ENCODE measurements at places on chromosomes 12 and 14.

GRCh38 chr14:99616832-99617800, 13.1 kb upstream of the CCDC85C start:
- H3K4me3 ChIP-seq = no peak overlapping the region
- H3K27me3 ChIP-seq = peaks cover 14% of the 10 kb centered on the region
- no peaks in the 10 kb centered on the region for H3K36me3 ChIP-seq
- DNase-seq = no peak
- H3K4me1 ChIP-seq = no peaks in the 10 kb centered on the region

GRCh38 chr14:35400648-35401421, 3.7 kb downstream of the NFKBIA start:
- H3K27me3 ChIP-seq = no peaks in the 10 kb centered on the region
- H3K27ac ChIP-seq = peak overlapping the region; percentile 58
- H3K4me1 ChIP-seq = peaks cover 53% of the 10 kb centered on the region
- no peak for DNase-seq

GRCh38 chr14:60488175-60488574, 2.3 kb upstream of the C14orf39 start:
- DNase-seq = no peak
- no peak overlapping the region for H3K27ac ChIP-seq
- H3K4me3 ChIP-seq = no peak overlapping the region
- peaks cover 5% of the 10 kb centered on the region for H3K4me1 ChIP-seq
- H3K36me3 ChIP-seq = peaks cover 1% of the 10 kb centered on the region

DNA sequence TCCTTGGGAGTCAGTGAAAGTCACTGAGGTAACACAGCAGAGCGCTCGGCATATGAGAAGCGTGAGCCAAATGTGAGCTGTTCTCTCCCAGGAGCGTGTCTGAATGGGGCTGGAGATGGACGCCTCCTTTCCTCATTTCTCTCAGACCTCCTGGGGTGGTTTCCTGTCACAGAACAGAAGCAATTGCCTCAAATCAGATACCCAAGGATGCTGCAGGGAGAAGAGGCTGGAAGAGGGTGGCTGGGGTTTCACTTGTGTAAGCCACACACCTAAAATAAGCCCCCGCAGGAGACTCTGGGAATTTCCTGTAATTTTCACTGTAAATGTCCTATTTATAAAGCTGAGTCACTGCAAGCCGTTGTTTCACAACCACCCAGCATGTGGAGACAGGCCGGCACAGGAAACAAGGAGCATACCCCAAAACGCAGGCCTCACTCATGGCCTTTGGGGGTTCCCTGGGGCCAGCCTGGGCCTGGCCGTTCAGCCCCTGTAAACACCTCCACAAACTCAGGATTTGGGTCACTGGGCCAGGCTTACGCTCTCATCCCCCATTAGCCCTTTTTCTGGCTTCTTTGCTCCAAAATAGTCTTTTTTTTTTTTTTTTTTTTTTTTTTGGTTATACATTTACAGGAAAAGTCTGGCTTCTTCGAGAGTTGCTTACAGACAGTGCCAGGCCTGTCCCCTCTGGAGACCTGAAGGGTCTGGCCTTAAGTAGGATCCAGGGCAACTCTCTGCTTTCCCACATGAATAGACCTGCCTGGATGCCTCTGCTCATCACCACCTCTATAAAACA, 55.3 kb downstream of the VCPKMT start:
- DNase-seq = peak; percentile 48

GRCh38 chr12:115632308-115632707, 645.2 kb downstream of the MED13L start:
- H3K27me3 ChIP-seq = no peaks in the 10 kb centered on the region
- H3K27ac ChIP-seq = no peak overlapping the region
- H3K4me3 ChIP-seq = no peak overlapping the region
- no peak for DNase-seq
- H3K36me3 ChIP-seq = no peaks in the 10 kb centered on the region

DNA sequence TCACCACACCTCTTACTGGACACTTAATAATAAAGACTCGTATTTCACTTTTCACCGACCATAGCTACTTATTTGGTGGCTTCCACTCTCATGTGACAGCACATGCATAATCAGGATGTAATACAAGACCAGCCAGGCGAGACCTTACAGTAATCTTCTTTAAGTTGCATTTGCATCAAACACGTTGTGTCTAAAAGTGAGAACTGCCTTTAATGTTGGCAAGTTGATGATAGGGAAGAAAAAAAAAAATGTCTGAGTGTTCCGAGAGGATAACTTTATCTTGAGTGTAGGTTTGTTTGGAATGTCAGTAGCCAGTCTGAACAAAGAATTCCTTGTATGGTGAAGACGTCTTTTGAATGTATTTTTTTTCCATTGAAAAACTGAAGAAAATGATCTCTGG, 440.4 kb downstream of the ADAMTS20 start:
- DNase-seq = no peak
- no peaks in the 10 kb centered on the region for H3K27me3 ChIP-seq
- H3K36me3 ChIP-seq = no peaks in the 10 kb centered on the region
- H3K4me3 ChIP-seq = no peak overlapping the region
- H3K27ac ChIP-seq = no peak overlapping the region

DNA sequence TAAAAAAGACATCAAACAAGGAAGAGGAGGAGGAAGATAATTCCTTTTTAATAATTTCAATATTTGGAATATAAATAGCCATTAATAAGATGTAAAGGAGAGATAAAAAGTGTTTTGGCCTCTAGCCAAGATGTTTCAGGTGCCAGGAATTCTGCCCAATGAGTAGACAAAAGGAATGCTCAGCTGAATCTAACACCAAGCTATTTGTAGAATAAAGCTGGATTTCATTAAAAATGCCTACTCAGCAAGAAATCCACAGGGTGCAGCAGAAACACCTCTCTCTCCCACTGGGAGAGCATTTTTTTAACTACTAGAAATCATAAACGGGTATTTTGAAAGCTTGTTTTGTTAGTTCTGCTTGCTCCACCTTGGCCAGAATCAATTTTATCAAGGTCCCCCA, 4.1 kb upstream of the STAB2 start:
- no peaks in the 10 kb centered on the region for H3K36me3 ChIP-seq
- no peak overlapping the region for H3K4me3 ChIP-seq
- peaks cover 21% of the 10 kb centered on the region for H3K27me3 ChIP-seq
- H3K4me1 ChIP-seq = no peaks in the 10 kb centered on the region
- no peak overlapping the region for H3K27ac ChIP-seq
- DNase-seq = no peak

DNA sequence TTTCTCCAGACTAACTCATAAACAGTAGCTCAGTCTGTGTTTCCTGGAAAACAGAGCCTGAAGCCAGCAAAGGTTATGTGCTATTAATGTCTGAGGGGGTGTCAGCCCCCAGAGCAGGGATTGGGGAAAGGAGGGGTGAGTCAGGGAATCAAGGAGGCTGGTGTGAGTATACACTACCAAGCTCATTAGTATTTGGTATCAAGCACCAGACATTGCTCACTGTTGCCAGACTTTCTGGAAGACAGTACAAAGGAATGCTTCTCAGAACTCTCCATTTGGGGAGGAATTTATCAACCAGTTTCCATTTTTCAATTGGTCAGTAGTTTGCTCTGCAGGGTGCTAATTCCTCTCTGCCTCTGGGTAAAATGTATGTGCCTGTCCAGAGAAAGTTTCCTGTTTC, 443.4 kb downstream of the GLT1D1 start:
- H3K36me3 ChIP-seq = no peaks in the 10 kb centered on the region
- H3K27ac ChIP-seq = no peak overlapping the region
- no peaks in the 10 kb centered on the region for H3K27me3 ChIP-seq
- H3K4me3 ChIP-seq = no peak overlapping the region
- no peaks in the 10 kb centered on the region for H3K4me1 ChIP-seq

DNA sequence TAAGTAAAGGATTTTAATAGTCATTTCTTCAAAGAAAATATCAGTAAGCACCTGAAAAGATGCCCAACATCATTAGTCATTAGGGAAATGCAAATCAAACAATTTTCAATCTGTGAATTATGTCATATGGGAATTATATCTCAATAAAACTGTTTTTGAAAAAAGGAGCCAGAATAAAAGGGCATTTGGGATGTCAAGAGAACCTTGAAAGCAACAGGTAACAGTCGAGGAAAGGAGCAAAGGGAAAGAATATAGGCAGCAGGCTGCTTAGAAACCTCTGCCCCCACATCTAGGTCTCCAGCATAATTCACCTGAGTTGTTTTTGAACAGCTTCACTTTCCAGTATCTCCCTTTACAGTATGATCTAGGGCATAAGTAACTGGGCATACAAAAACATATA, 12.2 kb downstream of the RAD9B start:
- H3K4me1 ChIP-seq = no peaks in the 10 kb centered on the region
- no peak overlapping the region for H3K4me3 ChIP-seq
- H3K36me3 ChIP-seq = no peaks in the 10 kb centered on the region
- H3K27ac ChIP-seq = no peak overlapping the region
- no peaks in the 10 kb centered on the region for H3K27me3 ChIP-seq
- no peak for DNase-seq

DNA sequence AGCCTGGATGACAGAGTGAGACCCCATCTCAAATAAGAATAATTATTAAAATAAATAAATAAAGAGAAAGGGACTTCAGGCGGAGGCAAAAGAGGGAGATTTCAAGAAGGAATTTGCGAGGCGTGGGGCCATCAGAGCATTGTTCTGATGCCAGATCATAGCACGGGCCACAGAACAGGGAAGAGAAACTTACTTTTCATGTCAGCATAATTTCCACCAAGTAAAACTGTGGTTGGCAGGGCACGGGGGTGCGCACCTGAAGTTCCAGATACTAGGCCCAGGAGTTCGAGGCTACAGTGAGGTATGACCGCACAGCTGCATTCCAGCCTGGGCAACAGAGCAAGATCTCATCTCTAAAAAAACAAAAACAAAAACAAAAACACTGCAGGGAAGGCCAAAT, 11.0 kb upstream of the PLBD1 start:
- peaks cover 7% of the 10 kb centered on the region for H3K27me3 ChIP-seq
- H3K27ac ChIP-seq = no peak overlapping the region
- H3K4me3 ChIP-seq = no peak overlapping the region
- H3K36me3 ChIP-seq = no peaks in the 10 kb centered on the region
- peaks cover 12% of the 10 kb centered on the region for H3K4me1 ChIP-seq
- no peak for DNase-seq

- peaks cover 16% of the 10 kb centered on the region for H3K27me3 ChIP-seq
- H3K36me3 ChIP-seq = peaks cover 5% of the 10 kb centered on the region
- H3K4me3 ChIP-seq = peak overlapping the region; percentile 95
- H3K4me1 ChIP-seq = peaks cover 16% of the 10 kb centered on the region
- DNase-seq = peak; percentile 47
These were observed 3.3 kb upstream of the CCND2 start for GRCh38 chr12:4270016-4270830.

DNA sequence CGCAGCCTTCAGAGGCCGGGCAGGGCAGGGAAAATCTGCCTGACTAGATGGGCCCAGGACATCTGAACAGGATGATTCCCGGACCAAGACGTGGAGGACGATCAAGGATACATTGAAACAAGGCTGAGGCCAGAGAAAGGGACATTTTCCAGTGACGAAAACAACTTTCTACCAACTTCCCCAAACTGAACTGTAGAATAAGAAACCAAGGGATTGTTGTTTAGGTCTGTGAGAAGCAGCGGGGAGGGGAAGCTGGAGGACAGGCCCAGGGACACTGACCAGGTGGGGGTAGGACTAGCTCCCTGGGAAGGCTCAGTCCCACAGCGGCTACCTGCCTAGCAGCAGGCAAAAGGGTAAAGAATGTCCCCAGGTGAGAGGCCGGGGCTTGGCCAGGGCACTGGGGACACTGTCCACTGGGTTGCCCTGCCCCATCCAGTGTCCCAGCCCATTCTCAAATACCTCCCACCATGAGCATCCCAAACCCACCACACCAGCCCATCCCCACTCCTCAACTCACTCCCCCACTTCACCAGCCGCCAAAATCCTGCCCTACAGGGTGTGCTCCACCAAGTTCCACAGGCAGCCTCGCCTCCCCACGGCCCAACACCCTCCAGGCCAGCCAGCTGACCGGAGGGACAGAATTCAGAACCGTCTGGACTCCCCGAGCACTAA, 995 bp downstream of the TNFRSF1A start:
- H3K27ac ChIP-seq = no peak overlapping the region
- no peak overlapping the region for H3K4me3 ChIP-seq
- H3K27me3 ChIP-seq = no peaks in the 10 kb centered on the region
- DNase-seq = no peak
- peaks cover 40% of the 10 kb centered on the region for H3K4me1 ChIP-seq

GRCh38 chr12:20722142-20722541, 27.0 kb downstream of the SLCO1C1 start:
- H3K4me1 ChIP-seq = no peaks in the 10 kb centered on the region
- no peak for DNase-seq
- no peak overlapping the region for H3K4me3 ChIP-seq

DNA sequence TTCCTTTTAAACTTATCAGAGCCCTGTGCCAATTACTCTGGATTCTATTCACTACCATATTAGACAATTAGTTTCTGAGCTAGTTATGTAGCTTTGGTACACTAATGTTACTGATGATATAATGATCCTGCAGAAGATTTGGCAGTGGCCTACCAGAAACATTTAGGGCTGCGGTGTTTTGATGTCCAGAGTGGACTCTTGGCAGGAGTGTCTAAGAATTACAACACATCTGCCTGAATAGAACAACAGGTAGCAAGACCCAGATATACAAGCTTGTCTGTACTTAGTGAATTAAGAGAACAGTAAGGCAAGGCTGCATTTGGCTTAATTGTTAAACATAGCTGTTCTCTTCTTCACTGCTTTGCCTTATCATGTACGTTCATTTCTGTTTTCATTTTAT, 691.6 kb upstream of the FBXO33 start:
- no peak overlapping the region for H3K27ac ChIP-seq
- H3K4me3 ChIP-seq = no peak overlapping the region
- H3K36me3 ChIP-seq = no peaks in the 10 kb centered on the region
- H3K27me3 ChIP-seq = no peaks in the 10 kb centered on the region
- H3K4me1 ChIP-seq = no peaks in the 10 kb centered on the region

GRCh38 chr14:70886421-70887206, 20.6 kb upstream of the PCNX1 start:
- peak overlapping the region; percentile 66 for H3K4me3 ChIP-seq
- peak overlapping the region; percentile 95 for H3K27ac ChIP-seq
- H3K27me3 ChIP-seq = no peaks in the 10 kb centered on the region
- H3K36me3 ChIP-seq = peaks cover 5% of the 10 kb centered on the region
- peaks cover 92% of the 10 kb centered on the region for H3K4me1 ChIP-seq

GRCh38 chr14:105912641-105913180, 386.3 kb downstream of the TMEM121 start:
- DNase-seq = no peak
- H3K4me3 ChIP-seq = no peak overlapping the region
- peaks cover 6% of the 10 kb centered on the region for H3K4me1 ChIP-seq
- no peak overlapping the region for H3K27ac ChIP-seq

DNA sequence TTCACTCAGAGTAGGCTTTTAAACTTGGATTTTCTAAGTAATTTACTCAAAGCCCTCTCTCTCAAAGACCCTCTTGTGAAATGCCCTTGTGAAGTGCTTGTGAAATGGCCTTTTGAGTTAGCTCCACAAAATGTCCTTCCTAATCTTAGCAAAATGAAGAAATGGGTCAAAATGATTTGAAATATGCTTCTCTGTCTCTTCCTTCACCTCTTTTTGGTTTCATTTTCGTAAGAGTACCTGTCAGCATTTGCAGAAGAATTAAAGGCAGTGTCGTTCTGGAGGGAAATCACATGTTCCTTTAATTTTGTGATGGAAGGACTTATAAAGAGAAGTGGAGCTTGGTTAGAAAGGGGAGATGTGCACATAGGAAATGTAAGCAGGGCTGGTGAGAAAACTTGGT, 93.7 kb downstream of the HMGA2 start:
- no peak for DNase-seq
- H3K4me3 ChIP-seq = no peak overlapping the region
- H3K27ac ChIP-seq = no peak overlapping the region
- peaks cover 6% of the 10 kb centered on the region for H3K27me3 ChIP-seq

- peaks cover 1% of the 10 kb centered on the region for H3K36me3 ChIP-seq
- peaks cover 12% of the 10 kb centered on the region for H3K27me3 ChIP-seq
- peak overlapping the region; percentile 87 for H3K4me3 ChIP-seq
- peak overlapping the region; percentile 92 for H3K27ac ChIP-seq
- H3K4me1 ChIP-seq = peaks cover 20% of the 10 kb centered on the region
These were observed 1.4 kb upstream of the CCDC85C start for GRCh38 chr14:99605299-99605961.

- no peak overlapping the region for H3K4me3 ChIP-seq
- H3K27me3 ChIP-seq = peaks cover 13% of the 10 kb centered on the region
These were observed 233.6 kb downstream of the KTN1 start for GRCh38 chr14:55813630-55814029.

Data from activated CD4-positive, alpha-beta T cell treated with anti-CD3 and anti-CD28 coated beads, Interleukin-2, amount 10 ng/mL, durations not matched to agents 7 days and 5 days (primary cell).